ENCODE measurements at places on chromosomes 11 and 22.

GRCh38 chr11:17890325-17890724 lies 122.5 kb downstream of the SERGEF start:
- DNase-seq, result no peak

GRCh38 chr22:43110927-43111623 lies 525 bp downstream of the BIK start:
- DNase-seq, result peak; percentile 38

DNA sequence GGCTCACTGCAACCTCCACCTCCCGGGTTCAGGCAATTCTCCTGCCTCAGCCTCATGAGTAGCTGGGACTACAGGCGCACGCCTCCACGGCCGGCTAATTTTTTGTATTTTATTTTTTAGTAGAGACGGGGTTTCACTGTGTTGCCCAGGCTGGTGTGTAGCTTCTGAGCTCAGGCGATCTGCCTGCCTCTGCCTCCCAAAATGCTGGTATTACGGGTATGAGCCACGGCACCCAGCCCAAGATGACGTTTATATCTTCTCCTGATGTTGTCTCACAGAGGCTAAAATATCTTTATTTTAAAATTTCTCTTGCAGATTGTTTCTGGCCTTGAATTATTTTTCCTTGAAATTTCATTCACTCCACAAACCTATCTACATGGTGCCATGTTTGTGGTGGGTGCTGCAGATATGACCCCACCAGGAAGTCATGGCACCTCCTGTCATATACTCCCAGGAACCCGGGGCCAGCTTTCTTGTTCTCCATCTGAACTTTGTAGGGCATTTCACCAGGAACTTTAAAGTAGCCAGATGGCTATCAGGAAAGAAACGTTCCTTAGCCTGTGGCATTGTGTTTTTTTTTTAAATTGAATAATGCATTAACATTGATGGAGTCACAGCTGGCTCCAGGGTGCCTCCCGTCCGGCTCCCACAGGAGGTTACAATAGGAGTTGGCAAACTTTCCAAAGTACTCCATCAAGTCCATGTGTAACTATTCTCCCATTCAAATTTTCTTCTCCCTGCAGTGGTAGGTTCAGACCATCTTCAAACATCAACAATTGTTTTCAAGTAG lies 42.0 kb upstream of the LIPT2 start:
- DNase-seq, result no peak

DNA sequence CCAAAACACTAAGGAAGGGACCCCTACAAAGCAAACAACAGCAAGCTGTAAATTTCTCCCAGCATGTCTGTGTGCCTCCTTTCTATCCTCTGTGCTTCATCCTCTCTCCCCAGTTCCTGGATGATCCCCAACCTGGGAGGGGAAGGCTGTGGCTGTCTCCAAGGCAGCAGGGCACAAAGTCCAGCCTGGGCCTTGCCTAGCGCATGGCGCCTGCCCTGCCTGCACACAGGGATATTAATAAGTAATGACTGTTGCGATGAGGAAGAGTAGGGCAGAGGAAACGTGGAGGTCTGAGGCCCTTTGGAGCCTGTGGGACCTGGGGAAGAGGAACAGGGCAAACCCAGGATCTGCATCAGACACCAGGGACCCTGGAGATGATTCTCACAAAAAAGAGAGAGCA lies 2.0 kb downstream of the USH1C start:
- no peak for DNase-seq

GRCh38 chr11:131463162-131463561 lies 92.7 kb downstream of the NTM start:
- no peak for DNase-seq

DNA sequence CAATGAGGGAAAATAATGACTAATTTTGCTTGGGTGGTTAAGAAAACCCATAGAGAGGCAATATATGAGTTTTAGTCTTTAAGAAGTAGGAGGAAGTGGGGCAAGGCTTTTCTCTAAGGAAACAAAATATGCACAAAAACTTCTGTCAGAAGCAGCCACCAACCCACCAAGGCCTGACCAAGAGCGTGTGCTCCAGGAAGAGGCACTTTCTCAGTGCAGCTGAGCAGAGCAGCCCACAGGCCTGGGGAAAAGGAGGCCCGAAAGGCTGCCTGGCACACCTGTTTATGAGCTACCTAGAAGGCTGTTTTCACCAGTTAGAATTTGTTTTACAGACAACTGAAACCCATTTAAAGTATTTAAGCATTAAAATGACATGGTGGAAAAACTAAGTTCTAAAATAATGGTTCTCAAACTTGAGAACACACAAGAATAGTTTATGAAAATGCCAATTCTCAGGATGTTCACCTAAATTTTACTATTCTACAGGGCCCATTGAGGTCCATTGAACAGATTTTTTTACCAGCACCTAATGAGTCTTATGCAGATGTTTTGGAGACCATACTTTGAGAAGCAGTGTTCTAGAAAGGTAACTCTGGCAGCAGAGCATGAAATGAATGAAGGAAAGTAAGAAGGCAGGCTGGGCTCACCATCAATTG lies 160.5 kb upstream of the DDI1 start:
- no peak for DNase-seq

- no peak for DNase-seq
Measured at GRCh38 chr11:35041070-35041554, 97.9 kb upstream of the CD44 start.

DNA sequence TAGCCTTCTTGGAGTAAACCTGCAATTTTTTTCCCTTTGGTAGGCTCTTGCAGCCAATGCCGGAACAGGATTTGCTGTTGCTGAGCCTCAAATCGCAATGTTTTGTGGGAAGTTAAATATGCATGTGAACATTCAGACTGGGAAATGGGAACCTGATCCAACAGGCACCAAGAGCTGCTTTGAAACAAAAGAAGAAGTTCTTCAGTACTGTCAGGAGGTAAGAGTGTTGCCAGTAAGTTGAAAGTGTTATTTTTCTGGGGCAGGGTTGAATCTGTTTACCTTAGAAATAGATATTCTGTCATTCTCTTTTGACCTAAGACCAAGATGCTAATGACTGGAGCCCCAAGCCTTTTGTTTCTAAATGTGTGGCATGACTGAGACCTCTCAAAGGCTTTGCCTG lies 39.7 kb downstream of the APLP2 start:
- no peak for DNase-seq

DNA sequence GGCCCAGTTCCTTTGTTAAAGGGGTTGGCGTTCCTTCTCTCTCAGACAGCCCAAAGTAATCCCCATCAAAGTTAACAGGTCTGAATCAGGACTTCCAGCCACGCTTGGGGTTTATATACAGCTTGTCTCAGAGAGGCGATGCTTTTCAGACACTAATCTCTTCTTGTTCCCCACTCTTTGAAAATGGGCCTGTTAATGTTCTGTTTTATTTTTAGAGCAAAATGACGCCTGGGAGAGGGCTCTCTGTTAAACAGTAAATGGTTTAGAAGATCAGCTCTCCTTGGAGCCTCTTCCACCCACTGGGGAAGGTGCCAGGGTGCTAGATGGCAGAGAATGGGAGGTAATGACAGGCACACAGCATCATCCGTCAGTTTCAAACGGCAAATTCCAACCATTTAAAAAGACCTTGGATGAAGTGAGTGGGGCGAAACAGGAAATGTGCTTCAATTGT lies 235.9 kb upstream of the NARS2 start:
- DNase-seq, result no peak
